ENCODE measurements at places on chromosomes 4 and X.

DNA sequence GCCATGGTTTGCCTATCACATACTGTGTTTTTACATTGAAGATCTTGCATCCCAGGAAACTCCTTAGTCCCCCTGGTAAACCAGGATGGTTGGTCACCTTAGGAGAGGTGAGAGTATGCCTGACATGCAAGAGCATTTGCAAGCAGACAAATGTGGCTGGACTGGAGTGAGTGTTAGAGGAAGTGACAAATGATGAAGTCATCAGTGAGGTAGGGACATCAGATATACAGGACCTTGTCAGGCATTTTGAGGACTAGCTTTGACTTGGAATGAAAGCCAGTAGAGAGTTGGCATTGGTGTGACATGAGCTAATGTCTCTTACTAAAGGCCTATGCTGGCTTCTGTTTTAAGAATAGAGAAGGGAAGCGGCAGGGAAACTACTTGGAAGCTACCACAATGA, 124.9 kb downstream of the FRMPD4 start:
- DNase-seq: no peak

DNA sequence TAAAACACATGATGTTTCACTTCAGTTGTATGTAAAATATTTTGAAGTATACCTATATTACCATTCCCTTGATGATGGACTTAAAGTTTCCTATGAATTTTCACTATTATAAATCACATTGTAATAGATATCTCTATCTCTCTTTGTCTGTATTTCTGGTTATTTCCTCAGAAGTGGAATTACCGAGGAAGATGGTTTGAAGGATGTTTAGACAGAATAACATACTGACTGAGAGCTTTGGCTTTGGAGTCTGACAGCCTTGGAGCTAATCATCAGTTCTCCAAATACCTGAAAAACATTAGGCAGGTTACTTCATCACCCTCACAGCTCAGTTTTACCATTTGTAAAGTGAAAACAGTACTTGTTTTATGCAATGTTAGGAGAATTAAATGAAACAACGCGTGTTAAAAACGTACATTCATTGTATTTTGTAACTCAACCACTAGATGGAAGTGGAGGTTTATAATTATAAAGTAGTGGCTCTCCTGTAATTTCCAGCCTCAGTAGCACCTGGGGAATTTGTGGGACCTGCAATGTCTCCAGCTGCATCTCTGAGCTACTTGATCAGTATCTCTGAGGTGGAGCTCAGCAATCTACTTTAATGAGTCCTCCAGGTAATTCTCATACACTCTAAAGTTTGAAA, 14.3 kb downstream of the JCHAIN start:
- peak; percentile 15 for DNase-seq

DNA sequence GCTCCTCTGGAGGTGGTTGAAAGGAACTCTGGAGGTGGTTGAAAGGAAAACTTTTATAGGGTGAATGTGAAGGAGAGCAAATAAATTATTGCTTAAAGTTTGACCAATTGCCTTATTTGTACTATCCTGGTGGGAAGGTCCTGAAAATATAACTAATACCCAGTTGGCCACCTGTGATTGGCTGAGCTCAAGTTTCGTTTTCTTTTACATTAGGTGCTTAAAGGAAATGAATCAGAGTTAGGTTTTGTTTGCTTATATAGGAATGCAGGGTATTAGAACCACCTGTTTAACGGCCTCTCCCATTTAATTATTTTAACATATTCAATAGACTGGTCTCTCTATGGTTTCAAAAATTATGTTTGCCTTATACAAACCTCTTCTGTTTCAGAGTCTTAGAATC, 497.6 kb downstream of the PRR32 start:
- DNase-seq: no peak

GRCh38 chr4:84582988-84583875, at the start of gene CDS1:
TSS of gene CDS1 (plus strand) at chr4:84583127. CDS start at chr4:84583402, 275 bp downstream.
- no peak for DNase-seq

- DNase-seq: no peak
These were observed 129.8 kb downstream of the PTTG2 start for GRCh38 chr4:38089961-38090360.

DNA sequence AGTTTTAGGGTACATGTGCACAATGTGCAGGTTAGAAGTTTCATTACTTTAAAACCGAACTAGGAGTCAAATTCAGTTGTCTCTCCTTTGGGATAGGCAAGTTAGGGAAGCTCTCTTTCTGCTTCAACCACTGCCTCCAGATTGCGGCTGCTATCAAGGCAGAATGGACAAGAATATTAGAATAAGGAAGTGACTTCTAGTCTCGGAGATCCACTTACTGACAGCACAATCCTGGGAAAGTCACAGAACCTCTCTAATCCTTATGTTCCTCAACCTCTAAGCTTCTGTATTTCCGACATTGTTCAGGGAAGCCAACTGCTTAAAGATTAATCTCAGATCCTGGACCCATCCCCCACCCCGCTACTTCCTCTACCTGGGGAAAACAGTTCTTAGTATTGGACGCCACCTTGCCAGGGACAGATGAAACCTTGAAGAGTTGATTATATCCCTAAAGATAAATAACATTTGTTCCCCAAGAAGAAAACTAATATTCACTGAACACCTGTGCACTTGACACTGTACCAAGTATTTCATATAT, 2.1 kb downstream of the NUP62CL start:
- DNase-seq: no peak

GRCh38 chr4:88134111-88134510, 24.3 kb downstream of the ABCG2 start:
- DNase-seq: no peak

DNA sequence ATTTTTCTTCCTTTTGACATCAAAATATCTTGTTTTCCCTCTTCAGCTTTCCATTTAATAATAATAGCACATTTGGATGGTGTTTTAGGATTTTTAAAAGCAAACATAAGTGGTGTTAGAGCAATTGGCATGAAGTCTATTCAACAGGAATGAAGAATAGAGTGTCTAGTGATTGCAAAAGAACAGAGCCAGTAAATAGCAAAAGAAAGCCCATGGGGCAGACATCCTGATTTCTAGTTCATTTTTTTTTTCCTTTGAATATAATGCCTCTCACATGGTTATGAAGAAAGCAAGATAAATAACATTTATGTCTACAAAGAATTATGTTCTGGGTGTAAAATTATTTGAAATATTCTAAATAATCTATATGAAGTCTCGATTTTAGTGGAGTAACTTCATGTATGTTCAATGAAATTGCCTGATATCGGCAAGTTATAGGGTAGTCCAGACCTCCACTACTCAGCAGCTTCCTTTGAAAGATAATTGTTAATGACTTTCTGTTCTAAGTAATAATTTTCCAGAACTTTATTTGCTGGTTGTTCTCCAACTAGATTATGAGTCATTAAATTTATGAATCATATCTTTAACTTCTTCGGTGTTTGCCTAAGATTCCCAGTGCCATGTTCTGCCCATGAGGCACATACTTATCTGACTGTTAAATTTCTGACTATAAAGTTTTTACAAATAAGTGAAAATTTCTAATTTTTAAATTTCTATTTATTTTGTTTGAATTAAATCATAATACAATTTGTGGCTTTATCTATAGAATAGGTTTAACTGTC, 587.9 kb downstream of the TLL1 start:
- no peak for DNase-seq

DNA sequence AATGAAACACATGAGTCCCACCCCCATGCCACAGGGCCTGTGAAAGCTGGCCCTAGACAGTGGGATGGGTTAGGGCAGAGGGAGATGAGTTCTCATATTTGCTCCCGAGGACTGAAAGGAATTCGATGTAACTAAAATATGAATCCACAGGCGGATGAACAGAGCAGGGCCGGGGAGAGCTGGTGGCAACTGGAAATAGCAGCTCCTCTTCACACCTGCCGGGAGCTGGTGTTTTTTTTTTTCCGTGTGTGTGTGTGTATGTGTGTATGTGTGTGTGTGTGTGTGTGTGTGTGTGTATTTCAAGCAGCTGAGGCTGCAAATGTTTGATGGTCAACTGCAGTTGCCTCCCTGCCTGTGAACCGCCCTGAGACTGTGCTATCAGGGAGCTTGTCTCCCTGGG, 115.1 kb upstream of the PSAPL1 start:
- no peak for DNase-seq

DNA sequence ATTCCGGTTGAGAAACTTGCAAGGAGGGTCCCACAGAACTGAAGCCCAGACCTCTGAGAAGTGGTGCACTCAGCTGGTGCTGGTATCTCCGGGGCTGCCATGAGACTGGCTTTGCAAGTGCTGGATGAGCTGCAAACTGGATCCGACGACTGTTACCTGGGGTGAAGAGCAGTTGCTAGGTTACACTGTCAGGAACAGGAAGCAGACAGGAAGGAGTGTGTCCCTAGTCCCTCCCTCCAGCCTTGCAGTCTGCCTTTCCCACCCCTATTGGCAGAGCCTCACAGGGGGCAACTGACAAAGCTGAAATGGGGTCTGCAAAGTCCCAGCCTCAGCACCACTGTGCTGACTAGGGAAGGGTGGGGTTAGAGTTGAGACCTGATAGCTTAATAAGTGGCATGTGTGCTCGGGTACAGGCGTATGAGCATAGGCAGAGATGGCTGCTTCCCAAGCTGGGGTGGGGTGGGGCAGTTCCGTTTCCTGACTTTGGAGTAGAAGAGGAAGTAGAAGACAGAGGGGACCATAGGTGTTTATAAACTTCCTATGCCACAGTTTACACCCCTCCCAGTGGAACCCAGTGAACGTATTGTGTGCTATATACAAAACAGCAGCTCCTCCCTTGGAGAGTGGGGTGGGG, 18.0 kb downstream of the PPEF1 start:
- no peak for DNase-seq

- no peak for DNase-seq
These were observed 62.1 kb upstream of the XIAP start for GRCh38 chrX:123797543-123798447.

DNA sequence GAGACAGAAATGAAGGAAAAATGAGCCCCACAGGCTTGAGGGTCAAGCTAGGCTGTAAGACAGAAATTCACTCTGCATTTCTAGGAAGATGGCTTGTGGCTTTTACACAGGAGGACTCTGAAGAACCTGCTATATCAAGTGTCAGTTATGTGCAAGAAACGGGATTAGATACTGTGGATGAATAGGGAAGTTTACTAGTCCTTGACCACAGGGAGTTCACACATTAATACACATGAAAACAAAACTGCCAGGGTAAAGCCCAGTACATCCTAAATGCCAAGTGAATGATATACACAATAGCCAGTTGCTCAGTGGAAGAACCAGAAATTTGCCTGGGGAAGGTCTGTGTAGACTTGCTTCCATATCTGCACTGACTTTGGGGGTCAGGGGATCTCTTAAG, 53.5 kb downstream of the TMEM131L start:
- no peak for DNase-seq

GRCh38 chr4:13647031-13647430, 19.5 kb upstream of the BOD1L1 start:
- no peak for DNase-seq

- peak; percentile 37 for DNase-seq
These were observed 56.5 kb upstream of the PGM2 start for GRCh38 chr4:37770016-37770415.

GRCh38 chr4:98433691-98434090, 172.5 kb downstream of the RAP1GDS1 start:
- no peak for DNase-seq

- DNase-seq: peak; percentile 24
These were observed 31.2 kb upstream of the UXT start for GRCh38 chrX:47690175-47690574.

- DNase-seq: no peak
These were observed 648.4 kb upstream of the HTR2C start for GRCh38 chrX:113935518-113935917.

DNA sequence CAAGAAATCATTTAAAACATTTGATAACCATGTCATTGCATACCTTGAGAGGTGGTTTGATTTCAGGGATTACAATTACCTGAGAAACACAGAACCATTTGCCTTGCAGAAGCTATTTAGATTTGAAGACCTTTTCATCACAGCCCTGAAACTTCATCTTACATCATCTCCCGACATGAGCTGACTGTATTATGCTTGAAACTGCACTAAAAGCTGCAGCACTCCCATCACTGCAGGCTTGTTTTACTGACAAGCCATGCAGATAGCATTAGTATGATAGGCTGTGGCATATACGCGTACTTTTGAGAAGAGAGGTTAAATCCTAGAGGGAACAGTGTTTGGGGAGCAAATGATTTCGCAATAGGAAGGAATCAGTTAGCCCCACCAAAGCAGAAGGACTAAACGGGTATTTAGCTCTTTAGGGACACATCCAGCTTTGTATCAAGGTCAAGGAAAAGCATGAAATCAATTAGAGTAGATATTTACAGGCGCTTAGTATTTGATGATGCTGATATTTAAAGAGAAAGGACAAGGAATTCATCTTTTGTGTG, 133.2 kb upstream of the DIAPH2 start:
- DNase-seq: no peak

DNA sequence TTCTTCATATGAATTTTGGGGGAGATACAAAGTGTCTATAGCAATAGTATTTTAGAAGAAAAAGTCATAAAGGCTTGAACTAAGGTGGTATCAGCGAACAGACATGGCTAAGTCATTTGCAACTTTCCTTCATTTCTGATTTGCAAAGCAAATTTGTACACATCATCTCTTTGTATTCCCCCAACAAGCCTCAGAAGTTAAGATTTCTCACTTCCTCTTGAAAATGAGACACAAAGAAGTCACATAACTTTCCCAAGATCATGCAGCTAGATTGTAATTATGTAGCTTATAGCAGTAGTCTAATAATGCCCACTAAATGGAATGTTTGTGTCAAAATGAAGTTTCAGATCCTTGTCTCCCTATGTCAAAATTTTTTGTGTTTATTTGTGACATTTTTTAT, 709.8 kb upstream of the HS3ST1 start:
- DNase-seq: no peak

GRCh38 chr4:180423712-180424057, 1819.5 kb upstream of the TENM3 start:
- no peak for DNase-seq

DNA sequence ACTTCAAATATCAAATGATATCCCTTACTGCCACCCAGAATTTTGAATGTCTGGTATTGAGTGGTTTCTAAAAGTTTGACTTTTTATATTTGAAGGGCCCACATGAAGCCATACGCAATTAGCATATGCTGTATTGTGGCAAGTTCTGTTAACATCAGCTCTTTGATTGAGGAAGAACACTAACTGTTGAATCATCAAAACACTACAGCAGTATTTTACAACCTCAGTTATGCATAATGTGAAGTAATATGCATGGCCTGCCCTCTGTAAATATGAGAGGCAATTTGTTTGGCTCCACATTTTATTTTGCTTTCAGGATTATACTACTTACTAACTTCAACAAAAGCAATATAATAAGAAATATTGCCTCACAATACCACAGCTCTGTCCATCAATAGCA, 62.2 kb upstream of the DMD start:
- DNase-seq: no peak

Measured in fibroblast of gingiva (primary cell).